RKO (cell line): ENCODE measurements at places on chromosomes 6 and 20.

DNA sequence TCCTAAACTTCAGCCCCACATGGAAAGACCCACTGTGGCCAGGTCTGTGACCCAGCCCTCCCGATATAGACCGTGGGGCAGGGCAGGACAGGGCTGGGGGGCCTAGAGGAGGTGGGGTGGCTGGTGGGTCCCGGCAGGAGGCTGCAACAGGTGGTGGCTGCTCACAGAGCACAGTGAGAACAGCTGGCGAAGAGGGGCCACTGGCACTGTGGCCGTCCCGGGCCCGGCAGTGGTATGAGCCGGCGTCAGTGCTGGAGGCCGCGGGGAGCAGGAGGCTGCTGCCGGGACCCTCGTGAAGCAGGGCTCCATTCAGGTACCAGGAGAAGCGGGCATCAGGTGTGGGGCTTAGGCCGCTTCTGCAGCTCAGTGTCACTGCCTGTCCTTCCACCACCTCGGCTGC is 13.4 kb downstream of the SIGLEC1 start:
- no peak for DNase-seq

DNA sequence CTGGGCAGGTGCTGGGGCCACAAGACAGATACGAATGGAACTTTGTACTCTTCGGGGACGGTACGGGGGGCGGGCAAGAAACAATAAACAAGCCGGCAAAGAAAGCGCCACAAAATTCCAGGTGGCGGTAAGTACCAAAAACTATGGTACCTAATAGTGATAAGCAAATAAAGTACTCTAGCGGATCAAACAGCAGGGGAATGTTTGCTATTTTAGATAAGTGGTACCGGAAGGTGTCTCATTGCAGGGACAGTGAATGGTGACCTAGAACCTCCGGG is 15.1 kb upstream of the RIPK1 start:
- no peak for DNase-seq

DNA sequence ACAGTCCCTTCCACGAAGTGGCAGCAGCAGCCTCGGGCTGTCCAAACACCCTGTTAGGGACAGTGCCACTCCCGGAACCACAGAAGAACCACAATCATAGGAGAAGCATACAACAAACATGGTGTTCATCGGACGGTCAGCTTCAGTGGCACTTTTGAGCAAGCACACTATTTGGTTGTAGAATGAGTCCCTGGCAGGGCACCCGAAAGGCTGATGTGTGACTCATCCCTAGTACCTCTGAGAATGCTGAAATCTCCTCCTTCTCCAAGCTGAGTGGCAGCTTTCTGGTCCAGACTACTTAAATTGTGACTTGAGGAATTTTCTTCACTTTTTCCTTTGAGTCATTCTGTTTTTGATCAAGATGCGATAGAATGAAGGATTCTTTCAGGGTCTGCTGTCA is 282.5 kb downstream of the ESR1 start:
- peak; percentile 17 for DNase-seq

GRCh38 chr6:43916924-43917877 is 147.2 kb downstream of the VEGFA start:
- DNase-seq: no peak

DNA sequence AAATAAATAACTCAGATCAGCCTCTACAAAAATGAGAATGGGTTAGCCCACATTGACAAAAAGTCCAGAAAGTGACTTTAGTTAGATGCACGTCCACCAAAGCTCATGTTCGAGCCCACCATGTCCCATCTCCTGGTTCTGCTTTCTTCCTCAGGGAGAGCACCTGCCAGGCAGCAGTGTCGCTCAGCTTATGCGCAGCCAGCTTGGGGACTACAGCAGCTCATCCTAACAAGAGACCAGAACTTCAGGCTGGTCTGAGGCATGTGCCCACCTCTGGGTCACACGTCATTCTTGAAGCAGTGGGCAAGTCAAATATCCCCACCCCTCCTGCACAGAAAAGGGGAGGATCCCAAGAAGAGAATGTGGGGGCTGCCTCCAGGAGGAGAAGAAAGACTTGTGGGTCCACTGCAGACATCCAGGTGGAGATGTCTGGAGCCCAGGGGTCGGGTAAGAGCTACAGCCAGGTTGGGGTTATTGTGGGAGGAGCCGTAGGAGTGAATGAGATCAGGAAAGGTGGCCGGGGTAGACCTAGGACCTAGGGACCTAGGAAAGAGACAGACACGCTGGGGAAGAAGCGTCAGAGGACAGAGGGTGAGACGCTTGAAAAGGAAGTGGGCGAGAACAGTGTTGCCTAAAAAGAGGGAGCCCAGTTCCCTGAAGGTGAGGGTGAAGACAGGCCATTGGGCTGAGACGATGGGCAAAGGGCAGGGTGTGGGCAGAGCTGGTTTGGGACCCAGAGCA is 52.5 kb downstream of the SSR1 start:
- DNase-seq: no peak

DNA sequence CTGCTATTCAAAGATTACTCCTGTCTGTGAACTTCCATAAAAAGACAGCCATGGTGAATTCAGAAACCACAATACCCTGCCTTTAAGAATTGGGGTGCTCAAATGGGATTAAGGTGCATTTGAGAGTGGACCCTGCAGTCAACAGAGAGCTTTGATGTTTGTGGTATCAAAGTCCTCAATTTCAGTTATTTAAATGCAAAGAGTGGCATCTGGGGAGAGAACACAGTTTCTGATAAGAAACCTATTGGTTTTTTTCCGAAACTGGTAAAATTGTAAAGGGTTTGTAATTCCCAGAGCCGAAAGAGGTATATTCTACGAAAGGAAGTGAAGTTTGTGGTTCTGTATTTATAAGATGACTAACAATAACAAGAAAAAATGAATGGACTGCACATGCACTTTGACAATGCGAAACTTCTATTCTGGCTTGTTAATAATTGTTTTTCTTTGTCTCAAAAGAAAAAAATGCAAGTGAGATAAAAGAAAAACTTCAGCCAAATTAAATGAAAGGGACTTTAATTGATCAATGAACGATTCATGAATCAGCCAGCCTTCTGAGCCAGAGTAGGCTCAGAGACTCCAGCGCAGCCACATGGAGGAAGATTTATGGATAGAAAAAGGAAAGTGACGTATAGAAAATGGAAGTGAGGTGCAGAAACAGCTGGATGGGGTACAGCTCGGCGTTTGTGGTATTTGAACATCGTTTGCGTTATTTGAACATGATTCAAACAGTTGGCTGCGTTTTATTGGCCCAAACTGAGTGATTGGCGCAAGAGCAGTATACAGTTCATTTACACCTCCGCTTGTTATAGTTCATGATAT is 70.5 kb upstream of the DUSP22 start:
- no peak for DNase-seq

- no peak for DNase-seq
Observed at GRCh38 chr20:38130687-38131587, 34.1 kb downstream of the TGM2 start.

- DNase-seq: no peak
Observed at GRCh38 chr6:16349544-16349943, 111.2 kb downstream of the GMPR start.

GRCh38 chr6:138198430-138199091 is 19.7 kb downstream of the PBOV1 start:
- no peak for DNase-seq

DNA sequence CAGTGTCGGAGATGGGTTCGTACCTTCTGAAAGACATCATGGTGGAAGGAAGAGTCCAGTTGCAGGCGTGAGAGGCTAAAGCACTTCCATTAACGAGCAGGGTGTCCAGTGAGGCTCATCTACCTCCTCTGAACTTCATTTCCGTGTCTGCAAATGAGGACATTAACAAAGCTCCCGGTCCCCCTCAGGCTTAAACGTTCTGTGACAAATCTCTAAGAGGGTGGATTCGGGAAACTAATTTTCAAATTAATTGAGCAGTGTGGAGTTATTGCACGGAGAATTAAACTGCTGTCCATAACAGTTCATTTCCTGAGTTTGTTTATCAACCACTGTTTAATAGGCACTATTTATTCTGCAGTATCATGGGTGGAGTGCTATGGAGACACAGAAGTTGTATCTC is 68.2 kb downstream of the TRMT6 start:
- DNase-seq: no peak

GRCh38 chr6:24658573-24659560 is 7.8 kb downstream of the TDP2 start:
- DNase-seq: peak; percentile 33

- DNase-seq: peak; percentile 95
Observed at GRCh38 chr6:2839195-2839981, 2.3 kb downstream of the SERPINB1 start.

GRCh38 chr6:127146932-127147331 is 28.5 kb downstream of the RSPO3 start:
- DNase-seq: no peak

GRCh38 chr6:125748406-125749172 is 843 bp upstream of the HEY2 start:
- DNase-seq: no peak

DNA sequence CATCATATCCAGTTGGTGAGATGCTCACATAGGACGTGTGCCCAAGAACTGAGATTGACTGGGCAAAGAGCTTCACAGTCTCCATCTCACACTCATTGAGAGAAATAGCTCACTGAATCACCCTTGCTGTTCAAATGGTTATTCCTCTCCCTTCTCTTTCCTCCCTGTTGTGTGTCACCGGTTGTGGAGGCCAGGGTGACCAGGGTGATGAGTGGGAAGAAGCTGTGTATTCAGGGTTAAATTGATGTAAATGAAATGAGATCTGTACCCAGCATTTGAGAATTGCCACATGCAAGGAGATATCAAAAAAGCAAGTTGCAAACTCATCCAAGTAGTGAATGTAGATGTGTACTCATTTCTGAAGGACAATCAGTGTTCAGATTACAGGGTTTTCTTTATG is 36.6 kb upstream of the VAPB start:
- DNase-seq: no peak

- peak; percentile 30 for DNase-seq
Observed at GRCh38 chr6:35365594-35366203, 23.3 kb downstream of the PPARD start.

GRCh38 chr6:112245511-112246203 is 8.7 kb downstream of the LAMA4 start:
- DNase-seq: no peak

GRCh38 chr6:85923013-85923430 is 280.3 kb upstream of the SYNCRIP start:
- DNase-seq: peak; percentile 86

DNA sequence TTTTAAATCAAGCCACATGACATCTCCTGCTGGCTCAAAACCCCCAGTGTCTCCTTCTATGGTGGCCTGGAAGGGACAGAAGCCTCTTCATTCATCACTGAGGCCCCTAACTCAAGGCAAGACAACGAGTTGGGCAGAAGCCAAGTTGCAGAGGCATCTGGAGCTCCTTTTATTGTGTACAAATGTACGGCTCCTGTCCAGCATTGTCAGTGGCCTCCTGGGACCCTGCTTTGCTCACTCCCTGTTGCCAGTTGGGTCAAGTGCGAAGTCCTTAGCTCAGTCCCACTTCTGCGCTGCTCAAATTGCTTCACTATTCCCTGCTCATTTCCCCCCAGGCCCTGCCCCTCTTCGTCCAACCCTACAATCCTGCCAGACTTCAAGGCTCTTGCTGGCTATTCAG is 181.2 kb upstream of the PMEPA1 start:
- DNase-seq: no peak

DNA sequence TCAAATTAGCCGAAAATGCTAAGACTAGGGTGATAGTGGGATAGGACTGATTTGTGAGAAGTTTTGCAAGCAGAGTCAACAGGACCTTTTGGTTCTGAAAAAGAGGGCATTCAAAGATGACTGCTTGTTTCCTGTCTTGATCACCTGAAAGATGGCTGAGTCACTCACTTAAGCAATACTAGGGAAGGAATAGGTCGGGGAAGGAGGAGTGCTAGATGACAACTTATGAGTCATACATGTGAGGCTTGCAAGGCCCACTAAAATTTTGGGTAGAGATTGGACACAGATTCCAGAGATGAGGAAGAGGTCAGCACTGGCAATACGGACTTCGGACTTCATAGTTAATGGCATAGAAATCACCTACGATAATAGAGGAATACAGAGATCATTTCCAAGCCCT is 89.2 kb downstream of the FAM83B start:
- DNase-seq: peak; percentile 71

- DNase-seq: no peak
Observed at GRCh38 chr6:9315966-9316650, 880.8 kb upstream of the SLC35B3 start.
